Posterior cingulate gyrus (tissue), 11 donors: ENCODE measurements at places on chromosomes 3 and 15.

DNA sequence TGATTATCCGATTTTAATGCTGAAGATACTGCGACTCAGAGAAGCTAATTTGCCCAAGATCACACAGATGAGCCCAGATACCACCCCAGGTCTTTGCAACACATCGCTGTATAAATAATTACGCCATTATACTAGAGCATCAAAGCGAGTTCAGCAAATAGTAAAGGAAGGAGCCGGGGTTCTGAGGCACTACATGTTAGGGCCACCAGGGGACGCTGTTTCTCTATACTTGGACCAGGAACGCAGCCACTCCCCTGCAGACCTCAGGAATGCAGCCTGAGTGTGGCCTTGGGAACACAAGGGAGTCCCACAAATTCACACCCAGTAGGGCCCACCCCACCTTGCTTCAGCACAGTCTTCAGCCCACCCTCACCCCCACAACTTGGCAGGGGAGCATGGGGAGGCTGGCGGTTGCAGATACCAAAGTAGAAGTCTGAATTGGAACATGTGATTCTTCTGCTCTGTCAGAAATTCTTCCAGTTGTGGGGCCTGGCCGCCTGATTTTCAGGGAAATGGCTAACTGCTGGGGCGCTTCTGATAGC is 57.8 kb upstream of the RYK start:
- peak; percentile 87 for DNase-seq

GRCh38 chr15:83248151-83249029 is 36.1 kb downstream of the BNC1 start:
- peak; percentile 26 for DNase-seq

DNA sequence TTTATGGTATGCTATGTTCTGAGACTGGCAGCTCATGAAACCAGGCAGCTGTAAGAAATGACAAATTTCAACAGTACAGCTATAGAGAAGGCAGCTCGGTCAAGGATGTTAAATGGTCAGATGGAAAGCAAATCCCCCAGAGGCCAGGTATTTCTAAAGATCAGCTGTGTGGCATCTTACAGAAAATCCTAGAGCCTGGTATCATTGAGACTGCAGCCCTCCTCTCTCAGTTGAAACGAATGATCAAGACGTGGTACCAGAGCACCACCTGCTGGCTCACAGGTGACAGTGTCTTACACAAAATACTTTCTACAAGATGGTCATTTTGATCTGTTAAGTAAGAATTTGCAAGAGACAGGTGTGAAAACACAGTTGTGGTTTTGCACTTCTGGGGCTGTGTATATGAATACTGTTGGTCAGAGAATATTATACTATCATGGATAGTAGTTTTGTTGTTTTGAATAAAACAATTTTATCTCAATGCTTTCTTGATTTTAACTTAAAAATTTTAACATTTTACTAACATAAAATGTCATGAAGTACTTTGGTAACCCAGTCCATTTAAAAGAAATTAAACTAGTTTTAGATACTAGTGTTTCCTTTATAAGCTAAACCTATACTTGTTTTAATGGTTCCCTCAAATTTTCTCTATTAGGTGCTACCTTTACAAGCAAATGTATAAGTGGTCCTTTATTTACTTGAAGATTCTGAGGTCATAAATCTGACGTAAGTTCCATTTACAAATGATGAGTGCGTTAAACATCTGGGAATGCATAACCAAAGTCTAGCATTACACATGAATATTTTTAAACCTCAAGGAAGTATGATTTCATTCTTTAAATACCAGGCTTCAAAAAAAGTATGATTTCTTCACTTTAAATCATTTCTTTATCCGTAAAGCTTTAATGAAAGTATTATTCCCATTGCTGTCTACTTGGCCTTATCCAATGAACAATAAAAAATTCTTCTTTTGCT is 121.8 kb downstream of the PDZRN3 start:
- DNase-seq: peak; percentile 94

- DNase-seq: peak; percentile 55
Measured at GRCh38 chr15:62770752-62771151, 271.8 kb upstream of the TPM1 start.

DNA sequence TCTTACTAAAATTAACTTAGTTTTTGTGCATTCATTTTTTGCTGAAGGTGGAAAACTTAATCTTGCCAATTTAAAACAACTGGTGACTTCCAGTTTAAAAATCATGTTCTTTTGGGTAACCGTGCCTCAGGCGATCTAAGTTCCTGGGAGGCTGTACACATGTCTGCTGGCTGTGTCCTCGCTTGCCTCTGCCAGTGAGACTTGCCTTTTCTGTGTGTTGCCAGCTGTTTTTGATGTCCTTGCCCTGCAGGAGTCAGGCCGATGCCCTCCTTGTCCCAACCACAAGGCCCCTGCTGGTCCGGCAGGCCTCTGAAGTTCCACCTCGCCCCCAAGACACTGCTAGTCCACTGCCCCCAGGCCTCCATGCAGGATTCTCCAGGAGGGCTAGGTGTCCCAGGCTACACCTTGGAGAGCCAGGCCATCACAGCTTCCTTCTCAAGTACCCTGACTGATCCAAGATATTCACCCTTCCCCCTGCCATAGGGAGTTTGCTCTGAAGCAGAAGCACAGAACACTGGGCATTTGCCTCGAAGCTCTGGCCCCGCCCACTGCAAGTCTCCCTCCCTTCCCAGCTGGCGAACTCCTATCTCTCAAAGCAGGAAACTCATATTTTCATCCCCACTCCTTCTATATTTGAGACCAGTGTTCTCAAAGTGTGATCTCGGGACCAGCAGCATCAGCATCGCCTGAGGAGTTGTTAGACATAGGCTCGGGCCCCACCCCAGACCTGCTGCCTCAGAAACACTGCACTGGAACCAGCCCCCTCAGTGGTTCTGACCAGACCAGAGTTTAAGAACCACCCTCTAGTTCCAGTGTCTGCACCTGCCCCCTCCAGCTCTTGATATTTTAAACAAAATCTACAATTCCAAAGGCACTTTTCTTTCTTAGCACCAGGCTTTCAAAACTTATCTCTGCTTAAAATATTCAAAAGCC is 185.8 kb upstream of the UBE2E1 start:
- no peak for DNase-seq

DNA sequence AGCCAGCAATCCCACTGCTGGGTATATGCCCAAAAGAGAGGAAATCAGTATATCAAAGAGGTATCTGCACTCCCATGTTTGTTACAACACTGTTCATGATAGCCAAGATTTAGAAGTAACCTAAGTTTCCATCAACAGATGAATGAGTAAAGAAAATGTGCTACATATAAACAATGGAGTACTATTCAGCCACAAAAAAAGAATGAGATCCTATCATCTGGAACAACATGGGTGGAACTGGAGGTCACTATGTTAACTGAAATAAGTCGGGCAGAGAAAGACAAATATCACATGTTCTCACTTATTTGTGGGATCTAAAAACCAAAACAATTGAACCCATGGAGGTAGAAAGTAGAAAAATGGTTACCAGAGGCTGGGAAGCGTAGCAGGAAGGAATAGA is 108.2 kb downstream of the TBC1D5 start:
- no peak for DNase-seq

GRCh38 chr3:36653095-36653494 is 111.3 kb downstream of the DCLK3 start:
- no peak for DNase-seq

GRCh38 chr3:97884586-97885123 is 62.8 kb downstream of the CRYBG3 start:
- no peak for DNase-seq

DNA sequence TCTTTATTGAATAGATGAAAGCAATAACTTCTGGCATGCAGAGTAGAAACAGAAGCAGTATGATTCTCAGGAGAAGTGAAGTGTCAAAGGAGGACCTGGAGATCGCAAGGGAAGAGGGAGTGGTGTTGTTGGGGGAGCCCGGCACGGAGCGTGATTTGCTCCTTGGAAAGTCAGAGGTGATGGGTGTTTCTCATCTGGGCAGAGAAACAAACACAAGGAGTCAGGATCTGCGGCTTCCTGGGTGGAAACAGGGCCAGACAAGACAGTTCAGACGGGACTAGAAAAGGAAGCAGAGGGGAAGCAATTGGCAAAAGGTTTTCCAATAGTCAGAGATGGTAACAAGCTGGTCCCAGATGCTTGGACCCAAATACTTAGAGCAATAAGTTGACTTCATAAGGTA is 34.4 kb upstream of the CCDC80 start:
- DNase-seq: no peak

- no peak for DNase-seq
Measured at GRCh38 chr3:101996832-101997231, 147.5 kb downstream of the NFKBIZ start.

- DNase-seq: no peak
Measured at GRCh38 chr3:30819067-30819798, 75.2 kb downstream of the GADL1 start.

DNA sequence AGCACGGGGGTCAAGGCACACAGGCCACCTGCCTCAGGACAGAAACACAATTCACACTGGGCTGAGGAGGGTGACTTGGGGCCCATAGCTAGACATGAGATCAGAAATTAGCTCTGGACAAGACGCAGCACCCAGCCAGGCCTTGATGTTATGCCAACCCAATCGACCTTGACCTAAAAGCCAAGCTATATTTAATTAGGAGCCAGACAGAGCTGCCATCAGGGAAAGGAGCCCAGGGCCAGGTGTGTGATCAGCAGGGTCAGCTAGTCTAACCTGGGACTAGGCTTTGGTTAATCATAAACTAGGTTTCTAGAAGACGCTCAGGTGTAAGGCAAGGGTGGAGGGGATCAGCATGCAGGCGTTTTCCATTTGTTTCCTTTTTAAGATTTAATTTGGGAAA is 23.9 kb upstream of the SLC25A36 start:
- DNase-seq: no peak

- DNase-seq: no peak
Measured at GRCh38 chr3:153150991-153151390, 11.0 kb upstream of the RAP2B start.

DNA sequence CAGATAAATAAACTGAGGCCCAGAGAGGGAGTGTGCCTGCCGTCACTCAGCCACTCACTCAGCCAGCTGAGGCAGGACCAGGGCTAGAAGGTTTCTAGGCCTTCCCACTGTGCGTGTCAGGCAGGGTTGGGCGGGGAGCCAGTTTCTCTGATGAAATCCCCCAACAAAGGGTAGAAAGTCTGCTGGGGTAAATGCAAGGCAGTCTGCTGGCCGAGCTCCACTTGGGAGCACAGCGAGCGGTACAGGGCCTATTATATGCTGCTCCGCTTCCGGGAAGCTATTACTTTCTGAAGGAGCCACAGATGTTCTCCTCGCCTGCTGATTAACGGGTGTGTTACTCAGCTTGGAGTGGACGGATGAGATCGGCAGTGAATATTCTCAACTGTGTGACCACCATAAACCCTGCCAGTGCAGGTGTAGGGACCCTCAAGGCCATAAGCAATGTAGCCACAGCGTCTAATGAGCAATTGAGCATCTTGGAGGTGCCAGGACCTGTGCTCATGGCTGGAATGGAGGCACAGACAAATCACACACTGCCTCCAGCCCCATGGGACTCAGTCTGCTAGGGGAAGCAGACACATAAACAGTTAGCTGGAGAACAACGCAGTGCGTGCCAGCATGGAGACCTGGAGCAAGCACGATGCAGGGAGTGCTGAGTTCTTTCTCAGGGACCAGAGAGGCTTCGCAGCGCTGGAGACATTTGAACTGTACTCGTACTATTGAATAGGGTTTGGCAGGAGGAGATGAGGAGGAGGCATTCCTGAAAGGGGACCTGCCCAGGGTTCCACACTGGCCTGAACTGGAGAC is 42.1 kb downstream of the CORO2B start:
- peak; percentile 95 for DNase-seq

DNA sequence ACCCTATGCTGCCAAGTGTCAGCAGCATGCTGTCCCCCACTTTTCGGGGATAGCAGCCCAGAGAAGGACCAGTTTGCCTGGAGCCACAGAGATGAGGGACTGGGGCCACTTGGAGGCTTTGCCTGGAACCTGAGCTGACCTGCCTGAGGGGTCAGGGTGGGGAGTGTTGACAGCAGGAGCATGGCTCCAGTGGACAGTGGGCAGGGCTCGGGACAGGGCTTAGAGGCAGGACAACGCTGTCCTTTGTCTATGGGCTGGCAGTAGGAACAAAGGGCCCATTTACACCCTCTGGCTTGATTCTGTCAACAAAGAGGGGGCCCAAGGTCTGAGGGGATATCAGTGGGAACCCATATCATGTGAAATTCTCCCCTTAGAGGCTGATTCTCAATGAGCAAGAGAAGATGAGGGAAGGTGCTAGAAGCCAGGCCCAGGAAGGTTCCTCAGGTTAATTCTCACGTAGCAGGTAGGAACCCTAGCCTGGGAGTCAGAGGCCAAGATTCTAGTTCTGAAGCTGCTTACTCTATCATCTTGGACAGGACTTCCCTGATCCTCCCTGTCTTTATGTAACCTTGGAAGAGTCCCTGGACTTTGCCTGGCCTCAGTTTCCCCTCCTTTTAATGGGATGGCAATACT is 29.7 kb upstream of the HHATL start:
- DNase-seq: peak; percentile 89

GRCh38 chr3:118472586-118472985 is 562.1 kb downstream of the IGSF11 start:
- no peak for DNase-seq

DNA sequence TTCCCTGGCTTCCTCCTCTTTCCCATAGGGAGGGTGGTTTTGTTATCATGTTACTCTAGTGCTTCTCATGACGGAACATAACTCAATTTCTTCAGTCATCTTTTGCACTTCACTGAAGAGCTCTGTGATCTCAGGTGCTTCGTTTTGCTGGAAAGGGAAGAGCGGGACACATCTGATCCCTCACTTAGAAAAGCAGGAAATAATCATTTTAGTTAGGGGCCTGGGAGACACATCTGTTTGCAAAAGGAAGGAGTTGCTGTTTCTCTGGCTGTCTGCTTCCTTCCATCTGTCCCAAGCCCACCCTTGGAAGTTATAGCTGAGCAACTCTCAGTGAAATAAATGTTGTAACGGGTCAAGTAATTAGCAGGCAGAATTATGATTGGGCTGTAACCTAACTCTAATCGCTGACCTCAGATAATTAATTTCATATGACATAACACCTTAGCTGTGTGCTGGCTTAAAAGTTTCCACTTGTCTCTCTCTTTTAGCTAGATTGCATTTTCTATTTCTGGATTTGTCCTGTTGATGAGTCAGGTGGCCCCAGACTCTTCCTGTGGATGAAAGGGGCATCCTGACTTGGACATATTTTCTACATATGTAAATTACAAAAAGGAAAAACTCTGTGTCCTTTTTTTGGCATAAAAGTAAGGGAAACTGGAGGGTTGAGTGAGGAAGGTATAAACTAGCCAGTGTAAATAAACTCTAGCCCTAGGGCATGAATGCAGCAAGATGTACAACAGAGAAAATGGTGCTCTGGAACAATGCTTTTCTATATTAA is 11.0 kb upstream of the FILIP1L start:
- no peak for DNase-seq

DNA sequence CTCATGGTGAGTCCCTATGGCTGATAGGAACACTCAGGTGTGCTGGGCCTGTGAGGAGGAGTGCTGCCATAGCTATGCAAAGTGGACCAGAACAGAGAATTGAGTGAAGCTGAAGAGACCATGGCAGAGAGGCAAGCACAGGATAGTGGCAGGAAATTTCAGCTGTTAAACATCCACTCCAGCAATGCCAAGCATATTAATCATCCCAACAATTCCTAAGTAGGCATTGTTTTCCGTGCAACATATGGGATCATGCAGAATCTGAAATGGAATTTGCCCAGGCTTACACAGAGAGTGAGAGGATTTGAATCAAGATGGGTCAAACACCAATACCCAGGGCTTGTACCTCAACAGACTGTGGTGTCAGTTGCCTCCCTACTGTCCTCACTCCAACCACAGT is 582.6 kb upstream of the UBE2E2 start:
- DNase-seq: no peak

GRCh38 chr3:43389388-43390254 is 103.3 kb downstream of the SNRK start:
- DNase-seq: no peak

- no peak for DNase-seq
Measured at GRCh38 chr3:133874761-133875438, 20.8 kb downstream of the RAB6B start.
